ENCODE measurements at places on chromosomes 4 and X. TPM values are rescaled to one million over a fixed set of nuclear protein-coding genes. Genes with fewer than 3 reads are reported as not detected.

Gene PPARGC1A
- total RNA-seq: 0.81 TPM

Gene EXOC1L
- not detected for total RNA-seq

Gene GRID2
- 0.63 TPM for total RNA-seq

Gene CENPVL3
- not detected for total RNA-seq

Gene NSD2
- 84.7 TPM for total RNA-seq

Gene WAS
- 0.09 TPM for total RNA-seq

Measured in fibroblast of the aortic adventitia (primary cell).